NCI-H1436 treated with DMSO at 0.1 percent for 48 hours (cell line): ENCODE measurements at places on chromosomes 4 and X.

DNA sequence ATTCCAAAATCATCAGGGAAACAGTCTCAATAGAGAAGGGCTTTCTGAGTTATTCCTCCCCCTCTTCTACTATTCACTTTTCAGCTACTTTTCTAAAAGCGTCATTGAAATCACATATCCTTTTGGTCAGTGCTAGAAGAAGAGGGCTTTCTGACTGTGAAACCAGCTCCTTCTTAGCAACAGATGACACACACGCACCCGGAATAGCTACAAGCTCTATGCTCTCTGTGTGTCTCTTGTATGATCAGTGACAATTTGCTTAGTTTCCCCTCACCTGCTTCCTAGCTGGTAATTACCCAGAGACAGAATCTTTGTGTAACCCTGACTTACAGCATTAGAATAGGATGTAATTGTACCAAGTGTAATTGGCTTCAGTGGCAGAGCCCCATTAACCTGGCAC lies 268.1 kb upstream of the SLITRK2 start:
- no peak for DNase-seq

DNA sequence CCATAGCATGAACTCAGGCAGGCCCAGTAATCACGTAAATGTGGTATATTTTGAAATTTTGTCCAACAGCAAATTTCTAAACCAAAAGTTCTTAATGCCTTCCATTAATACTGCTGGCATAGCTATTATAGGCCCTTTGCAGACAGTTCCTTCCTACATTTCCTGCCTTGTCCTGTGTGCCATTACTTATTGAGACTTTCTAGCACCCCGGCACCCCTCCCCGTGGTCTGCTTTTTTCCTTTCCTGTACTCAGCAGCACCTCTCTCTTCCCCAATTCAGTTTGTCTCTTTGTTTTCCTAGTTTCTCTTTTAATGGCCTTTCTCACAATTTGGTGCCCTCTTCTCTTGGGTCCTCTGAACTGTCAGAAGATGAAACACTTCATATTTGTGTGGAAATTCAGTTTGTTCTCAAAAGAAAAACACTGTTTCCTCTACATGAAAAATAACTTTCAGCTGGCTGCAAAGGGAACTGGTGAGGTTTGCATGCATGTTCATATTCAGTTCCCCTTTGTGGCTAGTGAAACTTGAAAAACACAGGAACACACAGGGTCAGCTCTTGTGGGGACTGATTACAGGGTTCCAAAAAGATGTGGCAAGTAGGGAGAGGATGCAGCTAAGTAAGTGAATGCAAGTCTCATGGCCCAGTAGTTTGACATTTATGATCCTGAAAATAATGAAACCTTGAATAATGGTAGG lies 17.1 kb downstream of the GPR34 start:
- no peak for DNase-seq

DNA sequence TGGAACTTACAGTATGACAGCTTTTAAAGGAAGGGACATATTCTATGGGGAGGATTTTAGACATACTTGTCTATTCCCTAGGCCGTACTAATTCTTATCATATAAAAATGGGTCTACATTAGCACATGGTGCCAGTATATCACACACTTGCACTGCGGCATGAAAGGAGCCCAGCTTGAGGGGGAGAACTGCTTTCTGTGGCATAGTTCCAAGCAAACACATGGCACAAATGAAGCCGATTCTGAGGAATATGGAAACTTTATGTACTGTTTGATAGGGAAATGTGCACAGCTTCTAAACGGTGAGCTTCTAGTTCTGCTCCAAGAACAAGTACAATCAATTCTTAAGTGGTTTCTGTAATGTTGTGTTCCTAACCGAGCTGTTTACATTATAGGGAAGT lies 675.6 kb upstream of the FTHL17 start:
- no peak for DNase-seq

GRCh38 chr4:6387946-6388345 lies 84.5 kb downstream of the PPP2R2C start:
- DNase-seq, result no peak

DNA sequence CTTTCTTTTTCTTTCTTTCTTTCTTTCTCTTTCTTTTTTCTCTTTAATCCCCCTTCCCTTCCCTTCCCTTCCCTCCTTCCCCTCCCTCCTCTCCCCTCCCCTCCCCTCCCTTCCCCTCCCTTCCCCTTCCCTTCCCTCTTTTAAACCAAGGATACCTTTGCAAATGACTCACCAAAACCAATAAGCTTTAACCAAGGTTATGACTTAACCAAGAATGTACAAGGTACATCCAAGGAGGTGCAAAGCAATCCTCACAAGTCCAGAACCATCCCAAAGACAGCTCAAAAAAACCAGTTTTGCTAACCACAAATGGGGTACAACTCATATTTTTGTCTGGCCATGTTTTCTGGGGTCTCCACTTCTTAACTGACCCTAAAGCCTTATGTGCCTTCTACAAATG lies 174.7 kb upstream of the PPP1R2C start:
- no peak for DNase-seq
